ENCODE measurements at places on chromosomes 1 and 21.

DNA sequence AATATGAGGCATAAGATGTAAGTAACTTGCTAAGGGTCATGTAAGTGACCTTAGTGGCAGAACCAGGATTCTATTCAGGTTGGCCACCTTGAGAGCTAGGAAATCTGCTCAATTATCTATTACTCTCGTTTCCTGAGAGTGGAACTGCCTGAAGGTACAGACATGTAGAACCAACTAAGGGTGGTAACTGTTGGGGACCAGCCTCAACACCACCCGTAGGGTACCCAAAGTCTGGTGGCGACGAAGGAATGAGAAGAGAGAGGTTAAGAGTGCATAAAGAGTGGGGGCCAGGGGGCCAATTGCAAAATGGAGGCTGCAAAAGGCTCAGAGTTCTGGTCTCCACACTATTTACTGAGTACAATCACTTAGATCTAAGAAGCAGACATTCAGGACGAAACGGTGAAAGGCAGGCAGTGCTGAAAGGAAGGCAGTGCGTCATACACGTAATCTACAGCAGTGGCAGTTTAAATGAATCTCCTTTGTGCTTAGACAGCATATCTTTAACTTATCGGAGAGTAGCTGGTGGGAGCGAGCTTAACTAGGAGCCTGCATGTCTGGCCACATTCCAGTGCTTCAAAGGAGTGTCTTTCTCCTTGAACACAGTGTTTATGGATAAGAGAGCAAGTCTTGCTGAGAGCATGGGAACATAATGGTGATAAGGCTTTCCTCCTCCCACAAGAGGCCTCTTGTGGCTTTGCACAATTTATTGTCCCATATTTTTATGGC lies 25.0 kb downstream of the SRSF4 start:
- no peak for DNase-seq

- no peak for DNase-seq
These were observed 73.6 kb downstream of the SIPA1L2 start for GRCh38 chr1:232556351-232556750.

DNA sequence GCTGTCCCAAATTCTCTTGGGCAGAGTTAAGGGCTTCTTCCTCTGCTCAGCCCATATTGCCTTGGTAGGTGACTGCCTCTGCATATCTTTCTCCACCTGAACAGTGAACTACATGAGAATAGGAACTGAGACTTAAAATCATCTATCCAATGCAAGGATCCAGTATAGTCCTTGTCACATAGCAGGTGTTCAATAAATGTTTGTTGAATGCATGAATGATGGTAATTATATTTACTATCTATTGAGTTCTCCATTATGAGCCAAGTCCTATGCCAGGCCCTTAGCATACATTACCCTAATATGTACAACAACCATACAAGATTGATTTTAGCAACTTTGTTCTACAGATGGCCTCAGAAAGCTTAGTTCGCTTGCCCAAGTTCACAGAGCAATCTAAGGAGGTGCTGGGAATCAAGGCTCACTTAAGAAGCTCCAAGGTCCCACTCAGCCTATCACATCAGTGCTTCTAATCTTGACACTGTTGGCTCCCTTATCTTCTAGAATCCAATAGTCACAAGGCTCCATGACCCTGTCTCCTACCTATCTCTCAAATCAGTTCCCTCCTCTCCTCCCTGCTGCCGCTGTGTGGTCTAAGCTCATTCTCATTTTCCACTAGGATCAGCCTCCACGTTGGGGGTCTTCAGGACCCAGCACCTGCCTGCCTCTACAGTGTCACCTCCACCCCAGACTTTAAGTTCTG lies 2.2 kb upstream of the CDK18 start:
- no peak for DNase-seq

GRCh38 chr1:45116340-45116739 lies 90.1 kb downstream of the ZSWIM5 start:
- DNase-seq = no peak

DNA sequence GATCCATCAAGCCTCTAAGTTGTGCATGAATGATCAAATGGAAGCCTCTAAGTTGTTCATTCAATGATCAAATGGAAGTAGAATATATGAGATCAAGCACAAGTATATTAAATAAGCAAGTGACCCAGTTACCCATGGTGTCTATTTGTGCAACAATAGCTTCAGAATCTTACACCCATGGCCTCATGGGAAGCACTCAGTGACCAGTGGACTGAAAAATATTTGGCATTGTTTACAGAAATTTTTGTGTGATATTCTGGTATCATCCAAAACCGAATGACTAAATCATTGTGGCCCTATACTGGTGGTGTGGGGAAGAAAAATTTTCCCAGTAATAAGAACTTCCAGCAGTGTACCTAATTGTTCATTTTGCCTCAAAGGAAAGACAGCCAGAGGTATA lies 46.6 kb downstream of the DUSP10 start:
- DNase-seq = no peak

- DNase-seq = no peak
These were observed 29.2 kb upstream of the PDE9A start for GRCh38 chr21:42624095-42624790.

GRCh38 chr1:64896551-64896950 lies 69.8 kb downstream of the JAK1 start:
- DNase-seq = no peak

GRCh38 chr1:113949007-113949406 lies 19.9 kb downstream of the HIPK1 start:
- no peak for DNase-seq

DNA sequence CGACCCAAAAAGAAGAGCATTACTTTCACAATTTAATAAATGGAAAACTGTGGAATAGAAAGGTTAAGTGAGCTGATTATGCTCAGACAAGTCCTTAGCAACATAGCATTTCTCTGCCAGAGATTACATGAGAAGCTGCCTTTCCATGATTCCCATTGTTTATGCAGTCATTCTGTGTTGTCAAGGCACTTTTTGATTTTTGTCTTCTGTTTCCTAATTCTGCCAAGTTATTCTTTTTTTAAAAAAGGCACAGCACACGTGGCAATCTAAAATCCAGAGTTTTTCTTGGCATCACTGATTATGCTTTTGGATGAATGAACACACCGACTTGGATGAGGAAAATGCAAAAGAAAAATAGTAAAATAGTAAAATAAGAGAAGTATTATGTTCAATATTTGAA lies 185.0 kb downstream of the RGS7 start:
- DNase-seq = peak; percentile 38

GRCh38 chr21:34614628-34615486 lies at the start of gene RCAN1:
TSS of gene RCAN1 (minus strand) at chr21:34615113. CDS start at chr21:34615011, 102 bp downstream.
- peak; percentile 89 for DNase-seq

GRCh38 chr21:25179116-25179515 lies 428.2 kb downstream of the MRPL39 start:
- DNase-seq = peak; percentile 8

GRCh38 chr1:232629250-232630046 lies 485 bp downstream of the SIPA1L2 start:
- peak; percentile 5 for DNase-seq

DNA sequence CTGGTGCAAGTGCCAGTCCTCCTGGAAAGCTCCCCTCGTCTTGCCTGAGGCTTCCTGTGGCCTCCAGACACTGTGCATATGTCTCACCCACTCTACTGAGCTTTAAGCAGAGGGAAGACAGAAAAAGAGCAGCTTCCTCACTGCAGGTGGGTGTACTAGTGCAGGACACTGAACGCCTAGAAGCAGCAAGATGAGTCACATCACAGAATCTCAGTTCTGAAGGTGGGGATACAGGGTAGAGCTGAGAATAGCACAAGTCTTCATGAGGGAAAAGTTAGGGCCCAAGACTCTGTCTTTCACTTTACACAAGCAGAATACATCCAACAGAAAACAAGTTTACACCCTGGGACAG lies 37.4 kb downstream of the PCAT6 start:
- DNase-seq = no peak

- no peak for DNase-seq
These were observed 6.1 kb downstream of the TENT5C start for GRCh38 chr1:117611894-117612483.

DNA sequence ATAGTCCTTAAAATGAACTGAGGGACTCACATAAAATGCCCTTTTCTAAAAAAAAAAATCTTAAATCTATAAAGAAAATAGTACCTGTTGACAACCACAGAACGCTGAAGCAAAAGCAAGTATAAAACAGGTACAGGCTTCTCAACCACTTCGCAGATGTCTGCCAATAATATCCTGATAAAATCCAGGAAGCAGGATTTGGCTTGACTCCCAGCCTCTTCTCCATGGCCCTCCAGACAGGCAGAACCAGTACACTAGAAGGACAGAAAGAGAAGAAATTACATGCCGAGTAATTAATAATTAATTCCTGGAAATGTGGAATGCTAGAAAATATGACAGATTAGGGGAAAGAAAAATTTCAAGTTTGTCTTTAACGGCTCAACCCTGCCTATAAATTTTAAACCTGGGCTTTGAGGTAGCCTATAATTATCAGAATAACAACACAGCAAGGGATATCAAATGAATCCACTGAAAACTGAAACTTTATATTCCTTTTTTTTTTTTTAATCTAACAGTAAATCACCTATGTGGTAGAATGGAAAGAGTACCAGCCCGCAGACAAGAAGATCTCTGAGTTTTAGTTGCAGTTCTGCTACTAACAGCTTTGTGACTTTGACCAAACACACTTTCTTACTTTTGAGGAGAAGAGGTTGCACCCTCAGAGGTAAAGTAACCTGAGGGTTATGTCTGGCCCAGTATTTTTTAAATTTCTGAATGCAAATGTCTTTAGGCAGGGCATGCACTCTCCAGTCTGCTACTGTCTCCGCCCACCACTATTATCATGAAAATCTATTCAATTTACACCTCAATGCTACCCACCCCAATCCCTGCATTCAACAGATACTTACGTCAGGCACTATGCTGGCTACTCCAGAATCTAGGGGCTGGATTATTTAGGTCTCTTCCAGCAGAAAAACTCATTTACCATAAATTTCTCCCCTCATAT lies 2.7 kb downstream of the KIAA0319L start:
- no peak for DNase-seq

- DNase-seq = no peak
These were observed 13.3 kb upstream of the TNFSF18 start for GRCh38 chr1:173064011-173064410.

- DNase-seq = no peak
These were observed 20.6 kb downstream of the NCAM2 start for GRCh38 chr21:21018821-21019220.

DNA sequence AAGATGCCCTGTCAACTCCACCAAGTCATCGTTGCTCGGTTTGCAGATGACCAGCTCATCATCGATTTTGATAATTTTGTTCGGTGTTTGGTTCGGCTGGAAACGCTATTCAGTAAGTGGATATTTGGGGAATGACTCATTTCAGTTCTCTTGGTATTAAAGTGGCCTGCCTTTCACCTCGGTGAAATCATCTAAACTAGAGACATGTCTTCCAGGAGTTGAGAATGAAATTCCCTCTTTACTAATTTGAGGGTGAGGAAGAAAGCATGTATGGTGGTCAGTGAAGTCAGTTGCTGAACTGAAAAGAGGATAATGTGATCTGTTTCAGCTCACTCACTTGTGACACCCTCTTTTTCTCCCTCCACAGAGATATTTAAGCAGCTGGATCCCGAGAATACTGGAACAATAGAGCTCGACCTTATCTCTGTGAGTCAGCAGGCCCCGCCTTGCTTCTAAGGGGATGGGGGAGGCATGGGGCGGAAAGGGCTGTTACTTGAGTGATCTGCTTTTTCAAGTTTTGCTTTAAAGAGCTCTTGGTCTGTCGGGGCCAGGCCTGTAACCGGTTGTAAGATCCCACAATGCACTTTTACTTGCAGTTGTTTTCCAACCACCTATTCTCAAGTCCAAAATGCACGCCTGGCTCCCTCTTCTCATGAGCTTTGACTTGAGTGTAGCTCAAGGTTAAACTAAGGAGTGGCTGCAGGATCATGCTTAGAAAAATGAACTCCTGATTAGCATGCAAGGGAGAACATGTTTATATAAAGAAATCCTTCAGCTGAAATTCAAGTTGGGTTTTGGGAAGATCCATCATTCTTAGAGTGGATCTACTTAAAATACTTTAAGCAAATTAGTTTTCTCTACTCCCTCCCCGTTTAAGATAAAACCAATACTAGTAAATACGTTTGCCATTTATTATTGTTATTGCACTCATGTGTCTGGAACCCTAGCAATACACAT lies 59.8 kb downstream of the CAPN2 start:
- DNase-seq = peak; percentile 14

DNA sequence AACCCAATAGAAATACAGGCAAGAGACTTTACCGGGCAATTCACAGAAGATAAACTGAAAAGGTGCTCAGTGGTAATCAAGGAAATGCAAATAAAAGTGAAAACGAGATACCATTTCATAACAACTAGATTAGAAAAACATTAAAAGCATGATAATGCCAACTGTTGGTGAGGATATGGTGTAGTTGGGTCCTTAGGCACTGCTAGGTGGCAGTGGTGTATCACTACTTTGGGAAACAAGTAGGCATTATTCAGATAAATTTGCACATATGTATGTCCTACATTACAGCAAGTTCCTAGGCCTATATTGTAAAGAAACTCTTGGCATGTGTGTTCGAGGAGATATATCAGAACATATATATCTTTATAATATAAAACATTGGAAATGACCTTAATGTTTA lies 31.0 kb downstream of the AZIN2 start:
- peak; percentile 63 for DNase-seq

- DNase-seq = no peak
These were observed 31.3 kb downstream of the CA6 start for GRCh38 chr1:8976896-8977450.

GRCh38 chr1:76190749-76191424 lies 116.3 kb downstream of the ST6GALNAC3 start:
- no peak for DNase-seq

- DNase-seq = no peak
These were observed 3.0 kb upstream of the IGSF21 start for GRCh38 chr1:18104546-18105100.

DNA sequence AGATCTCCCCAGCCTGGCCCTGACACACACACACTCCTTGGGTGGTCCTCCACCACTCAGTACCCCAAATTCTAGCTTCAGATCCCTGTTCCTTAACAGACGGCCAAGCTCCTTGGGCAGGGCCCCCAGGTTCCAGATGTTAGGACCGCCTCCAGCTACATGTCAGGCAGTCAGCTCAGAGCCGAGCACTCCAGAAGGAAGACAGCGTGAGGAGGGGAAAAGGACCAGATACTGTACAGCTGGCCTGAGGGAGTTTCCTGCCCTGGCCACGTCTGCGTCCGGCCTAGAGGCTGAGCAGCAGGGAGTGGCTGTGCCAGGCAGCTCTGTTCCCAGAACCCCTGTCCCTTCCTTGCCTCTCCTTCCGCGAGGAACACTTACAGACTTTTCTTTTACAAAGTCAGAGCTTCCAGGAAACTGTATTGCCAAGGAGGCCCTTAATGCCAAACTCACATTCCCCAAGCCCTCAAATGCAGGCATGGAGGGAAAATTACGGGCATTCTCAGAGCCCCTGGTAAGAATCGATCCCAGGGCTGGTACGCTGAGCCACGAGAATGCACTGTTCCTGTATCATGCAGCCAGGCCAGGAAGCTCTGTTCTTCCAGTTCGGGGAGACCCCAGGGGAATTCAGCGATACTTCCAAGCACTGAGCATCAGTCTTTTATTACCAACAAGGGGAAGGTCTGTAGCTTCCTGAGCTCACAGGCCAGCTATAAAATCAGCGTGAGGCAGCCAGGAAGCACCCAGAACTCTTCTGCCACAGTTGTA lies 45.2 kb upstream of the CNTN2 start:
- DNase-seq = no peak

Measured in fibroblast of gingiva (primary cell).